ENCODE measurements at places on chromosomes 3 and 15.

DNA sequence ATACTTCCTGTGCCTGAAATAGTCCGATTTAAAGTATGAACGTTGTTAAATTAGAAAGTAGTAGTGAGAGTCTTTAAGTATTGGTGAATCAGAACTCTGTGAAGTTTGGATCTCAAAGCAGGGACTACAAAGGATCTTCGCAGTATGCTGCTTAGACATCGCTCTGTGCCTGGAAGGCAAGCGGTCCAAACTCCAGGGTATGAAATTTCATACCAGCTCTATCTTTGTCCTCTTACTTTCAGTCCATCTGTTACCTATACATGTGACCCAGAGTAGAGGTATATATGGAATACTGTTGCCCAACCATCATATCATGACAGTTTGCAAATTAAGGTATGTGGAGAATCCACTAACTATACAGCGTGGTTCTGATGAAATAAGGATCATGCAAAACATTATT is 34.5 kb downstream of the VPS8 start:
- no peak for DNase-seq

GRCh38 chr3:27094721-27095120 is 274.5 kb downstream of the NEK10 start:
- DNase-seq: no peak

- no peak for DNase-seq
Observed at GRCh38 chr15:58520464-58520863, 88.7 kb downstream of the LIPC start.

GRCh38 chr3:119580067-119580760 is 922 bp downstream of the ADPRH start:
- no peak for DNase-seq

GRCh38 chr3:158777161-158777873 is 24.5 kb upstream of the MFSD1 start:
- DNase-seq: no peak

GRCh38 chr3:128326051-128326823 is 140.5 kb downstream of the DNAJB8 start:
- DNase-seq: no peak

DNA sequence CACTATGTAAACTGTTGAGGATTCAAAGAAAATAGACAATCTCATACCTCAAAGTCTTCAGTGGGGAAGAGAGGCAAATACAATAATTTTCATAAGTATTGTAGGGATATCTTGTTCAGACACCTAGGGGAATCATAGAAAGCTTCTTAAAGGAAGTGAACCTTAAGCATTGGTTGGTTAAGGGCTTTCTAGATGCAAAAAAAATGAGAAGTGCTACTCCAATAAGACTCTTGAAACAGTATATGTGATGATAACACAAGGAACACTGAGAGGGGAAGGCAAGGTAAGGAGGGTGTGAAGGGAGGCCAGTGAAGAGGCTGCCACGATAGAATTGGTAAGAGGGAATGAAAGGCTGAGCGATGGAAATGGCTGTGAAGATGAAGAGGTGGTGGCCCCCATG is 104.1 kb downstream of the TPRG1 start:
- DNase-seq: no peak

- no peak for DNase-seq
Observed at GRCh38 chr3:101212730-101213129, 107.6 kb downstream of the IMPG2 start.

DNA sequence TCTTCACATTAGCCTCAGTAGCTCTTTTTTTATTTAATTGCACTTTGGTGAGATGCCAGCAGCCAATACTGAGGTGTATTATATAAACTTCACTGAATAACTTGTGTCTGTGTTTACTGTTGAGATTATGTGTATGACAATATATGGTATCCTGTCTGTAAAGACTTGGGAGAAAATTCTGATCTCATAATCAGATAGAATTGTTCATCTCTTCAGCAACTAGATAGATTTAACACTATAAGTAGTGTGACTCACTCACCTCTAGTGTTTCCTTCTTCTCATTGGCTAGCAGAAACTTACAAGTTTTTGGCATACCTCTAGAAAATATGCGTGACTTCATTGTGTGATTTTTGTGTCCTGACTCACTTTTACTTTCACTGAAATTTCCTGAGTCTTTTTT is 67.6 kb upstream of the TGFBR2 start:
- no peak for DNase-seq

- peak; percentile 90 for DNase-seq
Observed at GRCh38 chr3:54599716-54600115, 328.1 kb downstream of the LRTM1 start.

DNA sequence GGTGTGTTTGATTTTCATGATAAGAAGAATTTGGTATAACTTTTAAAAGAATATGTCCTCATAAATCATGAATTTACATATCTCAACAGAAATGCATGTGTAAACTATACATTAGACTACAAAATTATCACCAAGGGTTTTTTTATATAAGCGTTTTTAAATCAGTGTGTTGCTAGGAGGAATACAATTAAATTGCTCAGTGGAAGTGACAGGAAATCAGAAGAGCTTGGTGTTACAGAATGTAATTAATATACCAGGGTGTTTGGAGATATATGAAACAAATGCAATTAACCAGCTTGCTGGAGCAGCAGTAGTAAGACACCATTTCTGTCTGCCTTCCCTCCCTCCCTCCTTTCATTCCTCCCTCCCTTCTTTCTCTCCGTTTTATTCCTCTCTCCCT is 2.4 kb downstream of the ROBO2 start:
- no peak for DNase-seq

GRCh38 chr3:122754929-122755328 is 38.7 kb downstream of the HSPBAP1 start:
- DNase-seq: no peak

GRCh38 chr15:70099967-70100473 is 2.3 kb upstream of the TLE3 start:
- no peak for DNase-seq

GRCh38 chr3:138809500-138810256 is 25.1 kb downstream of the PIK3CB start:
- no peak for DNase-seq

DNA sequence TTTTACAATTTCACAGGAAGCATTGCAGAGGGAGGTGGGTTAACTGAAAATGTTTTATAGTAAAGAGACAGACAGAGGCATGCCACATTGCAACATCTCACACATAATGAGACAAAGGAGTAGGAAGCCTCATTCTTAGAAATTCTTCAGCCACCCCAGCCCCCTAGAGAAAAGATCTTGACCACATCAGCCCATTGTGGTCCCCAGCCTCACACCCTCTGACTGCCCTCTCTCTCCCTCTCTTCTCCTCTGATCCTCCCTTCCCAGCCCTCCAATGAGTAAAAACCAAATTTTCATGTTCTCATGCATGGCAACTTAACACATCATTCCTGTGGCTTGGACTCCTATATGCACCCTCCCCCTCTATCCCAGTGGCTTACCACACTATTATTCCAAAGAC is 174.1 kb downstream of the UACA start:
- DNase-seq: no peak

GRCh38 chr3:184471439-184471838 is 90.1 kb upstream of the EPHB3 start:
- DNase-seq: no peak

DNA sequence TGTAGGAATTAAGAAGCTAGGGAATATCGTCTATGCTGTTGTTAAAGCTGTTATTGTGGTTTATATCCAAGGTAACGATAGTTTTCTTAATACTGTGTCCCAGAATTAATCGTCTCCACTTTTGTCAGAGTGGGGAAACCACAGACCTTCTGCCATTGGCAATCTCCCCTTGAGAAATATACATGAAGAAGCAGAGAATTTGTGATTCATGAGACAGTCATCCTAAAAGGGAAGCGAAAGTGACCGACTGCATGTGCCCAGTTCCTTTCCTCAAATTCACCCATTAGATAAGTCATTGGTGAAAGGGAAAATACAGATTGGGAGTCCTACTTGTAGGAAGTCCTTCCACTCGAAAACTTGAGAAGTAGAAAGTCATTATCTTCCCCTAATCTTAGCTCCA is 26.6 kb downstream of the DIPK2A start:
- no peak for DNase-seq

DNA sequence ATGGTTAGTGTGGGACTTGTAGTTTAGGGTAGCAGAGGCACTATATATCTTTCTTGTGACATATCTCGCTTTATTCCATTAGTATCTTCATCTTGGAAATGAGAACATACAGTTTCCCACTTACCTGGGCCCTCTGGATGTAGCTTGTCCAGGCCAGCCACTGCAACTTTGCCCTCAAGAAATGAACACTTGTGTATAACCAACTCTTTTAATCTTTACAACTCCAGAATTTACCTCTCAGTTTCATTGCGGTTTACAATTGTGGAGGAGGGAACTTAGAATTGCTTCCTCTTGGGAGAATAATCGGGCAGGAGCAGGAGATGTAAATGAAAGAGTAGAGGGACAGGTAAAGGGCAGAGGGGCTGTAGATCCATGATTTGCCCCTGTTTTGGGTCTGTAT is 18.4 kb upstream of the TRA2B start:
- no peak for DNase-seq

GRCh38 chr3:105656651-105657504 is 211.9 kb downstream of the CBLB start:
- DNase-seq: no peak

- DNase-seq: no peak
Observed at GRCh38 chr3:190131329-190131728, 10.6 kb upstream of the P3H2 start.

DNA sequence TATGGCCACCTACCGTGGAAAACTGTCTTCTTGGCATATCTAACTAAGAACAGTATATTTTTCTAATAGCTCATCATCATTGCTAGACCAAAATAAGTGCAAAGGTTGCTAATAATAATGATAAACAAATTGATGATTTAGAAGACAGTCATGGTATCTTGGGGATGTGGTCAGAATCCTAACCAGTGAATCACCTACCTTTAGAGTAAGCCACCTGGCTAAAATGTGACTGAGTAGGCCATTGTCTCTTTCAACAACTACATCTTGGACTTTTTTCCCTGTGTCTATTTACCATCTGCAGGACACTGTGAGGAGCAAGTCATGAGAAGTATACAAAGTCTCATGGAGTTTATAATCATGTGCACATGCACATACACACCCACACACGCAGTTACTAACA is 273.5 kb upstream of the SEMA6D start:
- DNase-seq: no peak

- peak; percentile 94 for DNase-seq
Observed at GRCh38 chr3:46629551-46630517, 17.5 kb downstream of the FAM240A start.

DNA sequence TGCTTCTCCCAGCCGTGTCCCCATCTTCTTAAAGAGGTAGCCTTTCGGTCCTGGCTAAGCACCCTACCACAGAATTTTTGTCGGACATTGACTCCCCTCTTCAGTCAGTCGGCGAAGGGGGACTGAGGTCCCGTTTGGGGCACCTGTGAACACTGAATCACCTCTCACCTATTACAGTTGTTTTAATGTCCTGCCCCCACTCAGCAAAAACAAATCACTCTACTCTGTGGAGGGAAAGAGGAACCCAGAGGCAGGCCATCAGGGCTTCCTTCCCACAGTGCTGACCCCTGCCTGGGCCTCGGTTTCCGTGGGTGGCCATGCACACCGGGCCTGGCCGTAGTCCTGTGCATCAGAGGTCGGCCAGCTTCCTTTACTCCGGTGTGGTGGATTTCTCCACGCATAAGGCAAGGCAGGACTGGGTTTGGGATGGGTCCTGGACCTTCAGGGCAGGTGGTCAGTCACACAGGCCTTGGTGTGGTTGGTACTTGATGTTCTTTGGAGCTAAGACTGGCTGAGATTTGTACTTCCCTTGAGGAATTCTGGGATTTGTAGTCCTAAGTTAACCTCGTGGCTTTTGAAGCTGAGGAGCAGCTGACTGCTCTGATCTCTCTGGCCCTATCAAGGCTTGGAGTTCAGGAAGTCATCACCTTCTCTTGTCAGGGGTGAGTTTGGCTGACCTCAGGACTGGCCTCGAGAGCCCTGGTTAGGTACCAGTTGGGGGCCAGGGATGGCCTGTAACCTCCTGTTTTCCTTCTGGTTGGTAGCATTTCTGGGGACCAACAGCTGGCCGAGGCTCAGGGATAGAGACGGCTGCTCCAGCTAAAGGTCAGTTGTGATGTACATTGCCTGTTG is 627 bp upstream of the FAM131A start:
- no peak for DNase-seq

GRCh38 chr3:81666502-81667121 is 94.8 kb downstream of the GBE1 start:
- no peak for DNase-seq

- DNase-seq: no peak
Observed at GRCh38 chr15:31346367-31347066, 19.9 kb downstream of the KLF13 start.

- no peak for DNase-seq
Observed at GRCh38 chr15:75070674-75071073, 47.3 kb downstream of the PPCDC start.

DNA sequence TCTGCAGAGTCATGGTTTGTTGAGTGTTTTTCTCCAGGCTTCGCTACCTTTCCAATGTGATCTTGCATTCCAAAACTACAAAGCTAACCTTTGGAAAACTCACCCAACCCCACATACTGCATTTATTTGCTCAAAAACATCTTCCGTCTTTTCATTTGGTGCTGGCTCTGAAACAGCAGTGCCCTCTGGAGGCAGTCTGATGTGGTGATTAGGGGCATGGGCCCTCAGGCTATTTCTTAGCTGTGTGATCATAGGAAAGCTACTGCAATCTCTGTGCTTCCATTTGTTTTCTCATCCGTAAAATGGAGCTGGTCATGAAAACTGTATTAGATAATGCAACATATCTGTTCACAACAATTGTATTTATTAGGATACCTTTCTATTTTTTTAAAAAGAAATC is 47.0 kb downstream of the MTHFS start:
- DNase-seq: peak; percentile 90

GRCh38 chr3:12750658-12751071 is 8.4 kb downstream of the TMEM40 start:
- DNase-seq: no peak

DNA sequence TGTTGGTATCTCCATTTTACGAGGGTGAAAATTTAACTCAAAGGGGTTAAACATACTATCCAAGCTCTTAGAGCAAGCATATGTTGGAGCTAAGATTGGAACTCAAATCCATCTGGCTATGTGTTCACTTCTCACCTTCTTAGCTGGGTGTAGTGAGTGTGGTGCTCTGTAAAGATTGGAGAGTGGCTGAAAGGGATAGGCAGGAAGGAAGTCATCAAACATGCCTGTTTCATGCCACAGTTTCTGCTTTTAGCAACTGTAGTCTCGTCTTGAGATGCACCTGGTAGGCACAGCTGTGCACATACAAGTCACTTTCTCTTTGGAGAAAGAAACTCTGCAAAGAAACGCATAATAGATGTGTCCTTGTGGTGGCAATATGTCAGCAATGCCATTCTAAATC is 189.1 kb upstream of the MDFIC2 start:
- no peak for DNase-seq
